NCI-H524 treated with DMSO at 0.1 percent for 48 hours (cell line): ENCODE measurements at places on chromosomes 4 and X.

DNA sequence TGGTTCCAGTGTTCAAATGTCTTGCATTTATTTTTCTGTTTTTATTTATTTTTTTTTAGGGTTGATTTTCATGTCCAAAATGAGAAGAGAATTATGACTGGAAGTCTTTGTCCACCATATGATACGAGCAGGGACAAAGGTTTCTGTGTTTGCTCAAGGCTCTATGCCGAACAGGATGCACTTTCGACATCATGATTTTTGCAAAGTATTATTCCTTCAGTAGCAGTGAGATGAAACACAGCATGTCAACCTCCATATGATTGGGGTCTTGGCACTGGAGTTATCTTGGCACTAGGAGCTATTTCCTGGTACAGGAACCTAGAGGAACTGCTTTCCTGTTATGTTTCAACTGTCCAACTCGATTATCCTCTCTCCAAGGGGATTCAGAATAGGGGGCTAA, 72.6 kb downstream of the UCHL1 start:
- DNase-seq, result no peak

GRCh38 chr4:52983563-52984303, 121.6 kb downstream of the RASL11B start:
- peak; percentile 10 for DNase-seq

DNA sequence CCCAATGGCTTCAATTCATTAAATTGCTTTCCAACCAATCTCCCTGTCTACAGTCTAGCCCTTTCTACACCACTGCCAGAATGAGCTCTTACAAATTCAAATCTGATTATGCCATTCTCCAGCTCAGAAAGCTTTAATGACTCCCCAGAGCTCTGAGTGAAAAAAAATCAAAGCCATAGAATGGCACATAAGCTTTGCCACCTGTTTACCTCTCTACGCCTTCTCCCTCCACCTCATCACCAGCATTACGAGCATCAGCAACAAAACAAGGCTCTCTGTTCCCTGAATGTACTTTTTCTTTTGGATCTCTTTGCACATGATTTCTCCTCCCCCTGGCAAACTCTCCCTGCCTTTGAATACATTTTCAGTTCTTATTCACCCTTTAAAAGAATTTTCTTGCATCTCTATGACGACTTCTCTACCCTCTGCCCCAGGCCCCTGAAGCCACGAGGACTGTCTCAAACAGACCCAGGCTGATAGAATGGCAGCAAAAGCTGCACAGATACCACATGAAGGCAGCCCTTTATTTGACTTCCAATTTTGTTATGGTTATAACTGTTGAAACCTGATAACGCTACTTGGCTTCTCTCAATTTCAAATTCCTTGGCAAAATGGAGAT, 516.0 kb downstream of the PCDH7 start:
- peak; percentile 65 for DNase-seq

DNA sequence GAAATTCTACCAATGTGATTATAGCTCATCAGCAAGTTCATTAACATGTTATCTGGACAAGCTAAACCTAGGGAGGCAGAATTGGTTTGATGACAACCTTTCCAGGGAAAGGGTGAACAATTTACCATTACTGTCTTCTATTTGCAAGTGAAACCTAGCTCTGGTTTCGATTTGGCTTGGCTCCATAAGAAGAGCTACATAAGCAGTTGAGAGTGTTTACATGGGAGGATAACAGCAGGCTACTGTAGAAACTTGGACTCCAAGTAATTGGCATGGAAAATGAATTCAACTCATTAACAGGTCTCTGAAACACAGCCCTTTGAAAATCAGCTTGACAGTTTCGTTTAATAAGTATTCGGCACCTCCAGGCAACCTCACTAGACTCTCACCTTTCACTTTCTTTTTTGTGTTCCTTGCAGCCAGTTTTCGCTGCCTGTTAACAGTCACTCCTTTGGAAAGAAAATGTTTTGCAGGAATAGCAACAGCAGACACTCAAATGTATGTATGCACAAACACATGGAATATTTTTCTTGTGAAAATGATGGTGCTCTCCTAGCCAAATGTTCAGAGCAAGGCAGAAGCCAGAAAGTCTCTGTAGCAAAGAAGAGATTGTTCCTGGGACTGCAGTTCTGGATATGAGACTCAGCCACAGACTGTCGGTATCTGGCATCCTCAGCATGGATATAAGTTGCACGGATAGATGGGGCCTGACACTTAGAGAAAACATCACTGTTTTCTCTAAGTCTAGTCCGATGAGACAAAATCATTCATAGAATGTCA, 27.5 kb downstream of the POU3F4 start:
- no peak for DNase-seq

GRCh38 chr4:82381661-82382296, 8.0 kb upstream of the HNRNPD start:
- no peak for DNase-seq

GRCh38 chrX:56233100-56233499, 944 bp downstream of the KLF8 start:
- DNase-seq, result no peak

GRCh38 chr4:17718471-17718870, 63.0 kb downstream of the FAM184B start:
- DNase-seq, result no peak

GRCh38 chr4:2042204-2042946, 16.8 kb upstream of the NAT8L start:
- DNase-seq, result no peak

DNA sequence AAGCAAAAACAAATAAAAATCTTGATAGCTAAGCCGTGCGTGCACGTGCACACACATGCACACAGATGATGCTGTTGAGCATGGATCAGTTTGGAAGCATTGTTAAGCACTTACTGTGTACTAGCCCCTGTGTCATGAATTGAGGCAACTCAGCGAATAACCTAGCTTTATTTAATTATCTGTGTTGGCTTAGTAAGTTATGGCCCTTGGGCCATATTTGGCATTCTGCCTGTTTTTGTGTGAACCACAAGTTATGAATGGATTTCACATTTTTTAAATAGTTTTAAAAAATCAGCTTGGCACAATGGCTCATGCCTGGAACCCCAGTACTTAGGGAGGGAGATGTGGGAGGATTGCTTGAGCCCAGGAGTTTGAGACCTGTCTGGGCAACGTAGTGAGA, 113.6 kb upstream of the CBLL2 start:
- DNase-seq, result no peak

DNA sequence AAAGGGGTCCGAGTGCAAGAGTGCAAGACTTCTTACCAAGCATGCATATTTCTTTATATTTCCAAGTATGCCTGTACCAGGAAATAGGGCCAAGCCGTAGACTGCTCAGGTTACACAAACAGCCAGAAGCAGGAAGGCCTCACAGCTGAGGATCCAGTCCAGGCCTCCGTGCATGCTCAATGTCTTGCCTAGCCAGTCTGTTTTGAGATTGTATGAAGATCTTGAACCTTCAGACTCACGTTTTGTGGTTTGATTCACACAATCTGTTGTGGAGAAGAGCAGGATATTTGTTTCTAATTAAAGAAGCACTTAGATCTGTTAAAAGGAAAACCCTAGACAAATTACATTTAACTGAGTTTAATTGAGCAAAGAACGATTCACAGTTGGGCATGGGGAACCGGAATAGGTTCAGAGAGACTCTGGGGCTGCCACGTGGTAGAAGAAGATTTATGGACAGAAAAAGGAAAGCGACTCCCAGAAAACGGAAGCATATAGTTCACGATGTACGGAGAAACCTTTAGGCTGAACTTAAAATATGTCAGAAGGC, 1.2 kb downstream of the MGST2 start:
- no peak for DNase-seq

DNA sequence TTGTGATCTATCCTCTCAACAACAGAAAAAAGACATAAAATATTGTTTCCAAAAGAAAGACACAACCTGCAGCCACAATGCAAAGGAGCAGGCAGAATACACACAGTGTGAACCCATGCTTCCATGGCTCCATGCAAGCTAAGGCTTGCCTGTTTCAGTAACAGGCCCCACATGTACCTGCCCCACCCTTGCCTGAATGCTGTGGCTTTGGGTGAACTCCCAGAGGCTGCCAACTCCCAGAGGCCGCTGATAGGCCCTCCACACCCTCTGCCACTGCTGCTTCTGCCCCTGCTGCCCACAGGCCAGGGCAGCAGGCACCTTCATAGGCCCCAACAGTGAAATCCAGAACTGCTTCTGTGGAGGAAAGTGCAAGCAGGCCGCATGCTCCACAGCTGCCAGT, 313.9 kb downstream of the CHIC1 start:
- DNase-seq, result no peak

DNA sequence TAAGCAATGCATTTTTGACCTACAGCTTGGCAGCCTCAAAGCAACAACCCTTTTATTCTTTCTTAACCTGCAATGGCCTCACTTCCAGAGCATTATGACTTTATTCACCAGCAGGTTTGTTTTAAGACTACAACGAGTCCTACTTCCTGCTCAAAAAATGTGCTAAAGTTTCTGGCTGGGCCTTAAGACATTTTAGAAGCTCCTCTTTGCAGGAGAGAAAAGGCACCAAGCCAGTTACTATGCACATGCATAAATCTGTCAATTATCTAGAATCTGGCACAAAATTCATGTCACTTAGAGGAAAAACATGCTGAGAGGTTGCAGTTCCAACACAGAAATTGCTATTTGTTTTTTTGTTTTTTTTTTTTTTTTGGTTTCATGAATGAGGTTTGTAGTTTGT, 223.0 kb upstream of the EPHA5 start:
- DNase-seq, result no peak

DNA sequence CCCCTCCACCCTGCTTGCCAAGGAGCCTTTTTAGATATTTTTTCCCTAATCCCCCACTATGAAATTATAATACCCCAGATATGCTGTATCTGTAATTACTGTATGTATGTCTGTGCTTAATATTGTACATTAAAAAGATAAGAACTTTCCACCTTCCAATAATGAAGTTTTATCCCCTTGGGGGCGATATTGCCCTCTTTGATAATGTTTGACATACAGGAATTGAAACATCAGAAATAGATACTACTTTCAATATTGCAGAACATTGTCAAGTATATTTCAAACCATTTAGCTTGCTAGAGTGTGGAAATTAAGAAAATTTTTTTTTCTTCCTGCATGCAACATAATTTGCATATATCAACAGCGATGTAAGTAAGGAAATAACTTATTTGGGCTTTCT, 58.9 kb downstream of the NAF1 start:
- DNase-seq, result no peak

GRCh38 chr4:91322961-91323360, 980.8 kb upstream of the GRID2 start:
- no peak for DNase-seq

DNA sequence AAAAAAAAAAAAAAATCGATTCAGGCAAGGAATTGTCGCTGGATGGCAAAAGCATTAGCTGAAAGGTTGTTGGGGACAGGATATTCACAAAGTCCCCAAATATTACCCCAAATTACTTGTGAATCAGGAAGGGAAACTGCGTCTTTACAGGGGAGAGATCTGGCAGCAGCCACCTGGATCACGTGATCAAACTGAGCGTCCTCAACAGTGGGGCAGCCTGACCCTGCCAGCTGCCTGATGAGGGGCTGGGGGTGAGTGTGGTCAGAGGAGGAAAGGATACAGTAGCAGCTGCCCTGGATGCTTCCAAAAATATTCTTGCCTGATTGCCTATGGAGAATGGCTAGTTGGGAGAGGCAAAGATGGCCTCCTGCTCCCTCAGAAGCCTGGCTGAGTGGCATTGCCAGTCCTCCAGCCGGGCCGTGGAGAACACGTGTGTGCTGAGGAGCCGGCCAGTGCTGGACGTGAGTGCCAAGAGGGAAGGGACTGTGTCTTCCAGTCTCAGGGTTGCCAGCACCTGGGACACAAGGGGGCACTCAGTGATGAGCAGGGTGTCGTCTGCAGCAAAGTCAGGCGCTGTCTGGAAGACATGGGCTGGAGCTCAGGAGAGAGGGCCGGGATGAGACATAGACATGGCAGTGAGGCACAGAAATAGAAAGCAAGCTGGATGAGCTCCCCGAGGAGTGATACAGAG, 3.0 kb upstream of the LAGE3 start:
- DNase-seq, result no peak

GRCh38 chrX:84248226-84248625, 60.2 kb upstream of the RPS6KA6 start:
- no peak for DNase-seq

GRCh38 chr4:40333921-40334352, 1.2 kb upstream of the CHRNA9 start:
- DNase-seq, result peak; percentile 15

- no peak for DNase-seq
Observed at GRCh38 chr4:189769131-189769530, 171.5 kb upstream of the FRG1 start.

- DNase-seq, result no peak
Observed at GRCh38 chr4:15756361-15756861, 21.7 kb upstream of the CD38 start.

GRCh38 chrX:95058815-95059214, 1384.8 kb downstream of the FAM133A start:
- DNase-seq, result no peak
